ENCODE measurements at places on chromosomes 2 and 18.

- no peak for DNase-seq
Observed at GRCh38 chr18:65792456-65793074, 41.8 kb downstream of the CDH7 start.

DNA sequence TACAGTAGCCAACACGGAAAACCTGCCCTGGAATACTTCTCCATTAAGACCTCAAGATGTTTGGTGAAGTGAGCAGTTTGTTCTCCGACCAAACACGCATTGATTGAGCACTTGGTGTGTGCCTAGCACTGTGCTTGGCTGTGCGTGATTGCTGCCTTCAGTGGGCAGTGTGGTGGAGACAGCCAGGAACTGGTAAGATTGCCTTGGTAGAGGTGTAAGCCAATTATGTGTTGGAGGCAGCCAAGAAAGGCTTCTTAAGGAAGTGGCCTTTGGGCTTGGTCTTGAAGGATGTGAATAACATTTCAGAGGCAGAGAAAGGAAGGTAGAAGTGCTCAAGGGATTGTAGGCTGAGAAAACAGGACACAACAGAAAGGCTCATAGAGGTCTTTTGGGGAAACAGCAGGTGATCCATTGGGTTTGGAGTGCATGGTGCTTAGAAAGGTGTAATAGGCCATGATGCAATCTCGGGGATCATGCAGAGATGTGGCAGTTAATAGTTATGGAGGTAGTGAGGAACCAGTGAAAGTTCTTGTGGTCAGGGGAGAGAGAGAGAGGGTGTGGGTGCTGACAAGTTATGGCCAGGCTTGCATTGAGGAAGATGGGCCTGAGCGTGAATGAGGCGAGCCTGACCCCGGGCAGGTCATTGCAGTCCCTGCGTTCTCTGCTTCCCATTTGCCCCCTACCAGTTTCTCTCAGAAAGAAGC, 6.3 kb downstream of the B3GNT2 start:
- DNase-seq = no peak

- no peak for DNase-seq
Observed at GRCh38 chr2:84427235-84428138, 31.6 kb downstream of the SUCLG1 start.

- no peak for DNase-seq
Observed at GRCh38 chr2:2896643-2897042, 481.0 kb downstream of the EIPR1 start.

DNA sequence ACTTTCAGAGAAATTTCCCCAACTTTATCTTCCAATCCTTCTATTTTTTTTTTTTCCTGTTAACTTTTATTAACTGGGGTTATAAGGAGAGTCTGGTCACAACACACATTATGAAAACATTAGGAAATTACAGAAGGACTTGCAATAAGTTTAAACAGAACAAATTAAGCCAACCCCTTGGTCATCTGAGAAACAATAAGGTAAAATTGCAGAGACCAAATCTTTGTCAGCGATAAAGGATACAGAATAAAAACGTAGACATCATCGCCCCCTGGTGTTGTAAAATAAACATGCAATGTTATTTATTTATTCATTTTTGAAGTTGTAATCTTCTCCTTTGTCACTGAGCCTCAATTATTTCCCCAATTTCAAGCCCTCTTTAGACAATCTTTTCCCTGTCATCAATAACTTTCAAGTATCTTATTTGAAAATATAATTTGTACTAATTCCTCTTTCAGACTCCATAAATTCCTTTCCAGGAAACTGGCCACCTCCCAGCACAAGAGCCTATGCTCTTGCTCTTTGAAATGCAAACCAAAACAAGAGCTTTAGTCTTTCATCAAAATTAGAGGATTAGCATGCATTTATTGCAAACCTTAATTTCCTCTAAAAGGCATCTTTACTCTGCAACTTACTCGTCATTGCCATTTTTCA, 19.5 kb downstream of the G6PC2 start:
- DNase-seq = no peak

- DNase-seq = no peak
Observed at GRCh38 chr2:197710424-197711042, 5.4 kb downstream of the MARS2 start.

- no peak for DNase-seq
Observed at GRCh38 chr2:64325852-64326577, 127.9 kb upstream of the LGALSL start.

DNA sequence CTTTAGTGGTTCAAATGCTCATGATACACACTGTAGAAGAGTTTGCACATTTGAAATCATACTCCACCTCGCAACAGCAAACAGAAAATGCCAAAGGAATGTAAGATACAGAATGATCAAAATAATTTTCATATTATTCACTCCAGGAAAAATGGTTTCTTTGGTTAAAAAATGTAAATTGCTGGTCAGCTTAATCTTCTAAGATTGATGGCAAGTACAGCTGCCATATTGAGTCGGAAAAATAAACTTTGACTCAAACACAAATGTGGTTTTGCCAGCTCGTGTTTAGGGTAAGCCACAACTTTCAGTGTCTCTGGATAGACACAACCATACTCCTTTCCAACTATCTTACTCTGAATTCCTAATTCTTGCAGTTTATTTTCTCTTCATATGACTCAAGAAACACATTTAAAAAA, 154.9 kb upstream of the SMIM21 start:
- no peak for DNase-seq

- no peak for DNase-seq
Observed at GRCh38 chr2:180842461-180842860, 137.9 kb upstream of the UBE2E3 start.

- DNase-seq = no peak
Observed at GRCh38 chr2:29000956-29001355, 19.9 kb downstream of the TOGARAM2 start.

DNA sequence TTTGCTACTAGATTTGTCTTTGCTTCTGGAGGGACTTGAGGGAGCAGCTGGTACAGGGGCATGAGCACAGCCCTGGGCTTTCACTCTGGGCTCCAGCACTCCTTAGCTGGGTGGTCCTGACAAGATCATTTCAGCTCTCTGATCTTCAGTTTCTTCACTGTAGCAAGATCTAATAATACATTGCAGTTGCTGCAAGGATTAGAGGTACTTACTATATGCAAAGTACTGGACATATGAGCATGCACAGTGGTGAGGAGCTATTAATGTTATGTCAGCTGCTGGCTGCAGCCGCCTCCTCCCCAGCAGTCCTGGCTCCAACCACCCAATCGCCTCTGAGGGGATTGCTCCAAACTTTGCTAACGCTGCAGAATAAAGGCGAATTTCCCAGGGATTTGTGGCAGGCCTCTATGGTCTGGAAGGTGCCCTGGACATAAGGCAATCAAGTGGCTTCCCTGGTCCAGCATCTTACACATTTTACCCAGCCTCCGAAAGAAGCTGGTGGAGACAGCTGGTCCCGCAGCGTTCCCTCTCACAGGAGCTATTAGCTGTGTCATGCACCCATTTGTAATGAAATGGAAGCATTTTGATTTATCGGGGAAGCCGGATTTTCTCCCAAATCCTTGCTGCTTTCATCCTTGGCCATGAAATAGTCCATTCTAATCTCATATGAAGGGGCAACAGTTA, 96.7 kb downstream of the RHOB start:
- no peak for DNase-seq

DNA sequence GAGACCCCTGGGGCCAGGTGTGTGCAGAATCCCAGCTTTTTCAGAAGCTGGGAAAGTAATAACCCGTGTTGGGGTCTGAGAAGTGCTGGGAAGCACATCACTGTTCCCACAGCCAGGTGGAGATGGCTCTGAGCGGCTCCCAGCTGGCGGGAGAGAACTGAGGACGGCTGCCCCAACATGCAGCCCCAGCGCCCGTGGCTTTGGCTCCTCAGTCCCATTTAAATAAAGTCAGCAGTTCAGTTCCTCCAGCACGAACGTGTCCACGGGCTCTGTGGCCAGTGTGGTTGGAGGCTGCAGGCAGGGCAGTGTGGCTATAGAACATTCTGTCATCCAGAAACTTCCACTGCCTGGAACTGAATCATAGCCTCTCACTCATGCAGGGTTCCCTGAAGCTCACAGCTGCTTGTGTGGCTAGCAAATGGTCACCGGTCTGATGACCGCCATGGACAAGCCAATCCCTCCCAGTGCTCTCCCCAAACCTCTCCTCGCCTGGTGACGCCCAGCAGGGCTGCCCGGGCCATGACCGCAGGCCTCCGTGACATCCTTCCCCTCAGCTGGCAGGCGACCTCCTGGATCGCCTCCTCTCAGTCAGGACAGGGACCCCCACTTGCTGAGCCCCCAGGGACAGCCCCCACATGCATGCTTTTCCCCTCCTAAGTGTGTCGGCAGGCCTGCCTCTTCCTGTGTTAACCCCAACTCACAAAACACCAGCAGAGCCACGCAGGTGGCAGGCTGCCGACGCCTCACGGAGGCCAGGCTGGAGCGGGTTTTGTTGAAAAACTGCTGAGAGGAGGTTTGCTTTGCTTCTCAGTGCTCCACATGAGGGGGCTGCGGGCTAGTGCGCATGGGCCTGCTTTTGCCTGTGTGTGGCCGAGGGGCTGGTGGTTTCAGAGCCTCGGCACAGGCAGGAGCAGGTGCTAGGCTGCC, 1.3 kb downstream of the RTP5 start:
- no peak for DNase-seq

DNA sequence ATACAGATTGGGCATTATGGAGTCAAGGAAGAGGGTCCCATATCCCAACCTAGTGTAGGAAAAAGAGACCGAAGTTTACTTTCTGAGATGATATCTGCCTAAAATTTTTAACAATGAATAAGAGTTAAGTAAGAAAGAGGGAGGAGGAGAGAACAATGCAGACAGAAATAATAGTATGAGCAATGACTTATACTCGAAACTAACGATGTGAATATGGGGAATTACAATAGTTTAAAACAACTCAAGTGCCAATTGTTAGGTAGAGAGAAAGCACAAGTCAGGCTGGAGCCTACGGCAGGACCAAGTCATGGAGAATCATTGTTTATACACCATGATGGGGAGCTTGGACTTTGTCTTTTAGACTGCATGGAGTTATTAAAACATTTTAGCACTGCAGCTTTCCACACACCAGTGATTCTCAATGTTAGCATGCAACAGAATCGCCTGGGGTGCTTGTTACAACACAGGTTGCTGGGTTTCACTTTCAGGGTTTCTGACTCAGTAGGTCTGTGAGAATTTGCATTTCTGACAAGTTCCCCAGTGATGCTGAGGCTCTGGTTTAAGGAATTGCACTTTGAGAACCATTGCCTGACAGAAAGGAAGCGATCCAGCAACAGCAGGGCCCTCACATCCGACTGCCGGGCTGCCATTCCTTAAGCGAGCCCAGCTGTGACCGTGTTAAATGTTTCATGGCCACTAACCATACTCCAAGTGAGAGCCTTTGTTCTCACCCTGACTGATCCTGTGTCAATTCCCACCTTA, 511.2 kb downstream of the DCDC2C start:
- no peak for DNase-seq

DNA sequence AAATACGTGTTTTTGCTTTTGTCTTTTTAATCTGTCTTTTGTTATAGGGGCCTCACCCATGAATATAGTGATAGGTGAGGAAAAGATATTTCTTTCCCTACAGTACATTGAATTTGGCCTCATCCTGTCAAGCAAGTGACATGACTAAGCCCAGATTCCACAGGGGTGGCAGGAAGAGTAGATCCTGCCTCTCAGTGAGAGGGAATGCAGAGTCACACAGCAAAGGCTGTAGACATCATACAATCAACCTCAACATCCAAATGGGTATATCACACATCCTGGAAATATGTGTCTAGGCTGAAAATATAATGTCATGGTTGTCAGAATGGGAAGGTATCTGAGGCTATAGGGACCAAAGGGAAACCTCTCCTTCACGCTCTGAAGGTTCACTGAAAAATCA, 269.6 kb downstream of the CDH20 start:
- DNase-seq = no peak

DNA sequence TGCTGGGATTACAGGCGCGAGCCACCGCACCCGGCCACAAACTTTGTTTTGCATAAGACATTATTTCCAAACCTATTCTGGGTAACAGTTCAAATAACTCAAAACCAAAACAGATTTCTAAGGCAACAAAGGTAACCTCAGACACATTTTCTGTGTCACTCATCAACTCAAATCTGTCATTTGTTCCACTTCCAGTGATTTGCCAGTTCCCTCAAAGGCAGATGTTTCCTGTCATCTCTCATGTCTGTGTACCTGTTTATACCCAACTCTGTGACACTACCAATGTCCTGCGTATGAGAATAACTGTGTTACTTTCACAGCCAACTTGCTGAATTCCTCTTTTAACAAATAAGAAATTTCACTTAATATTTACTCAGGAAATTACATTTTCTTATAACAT, 54.4 kb downstream of the SCN3A start:
- no peak for DNase-seq

DNA sequence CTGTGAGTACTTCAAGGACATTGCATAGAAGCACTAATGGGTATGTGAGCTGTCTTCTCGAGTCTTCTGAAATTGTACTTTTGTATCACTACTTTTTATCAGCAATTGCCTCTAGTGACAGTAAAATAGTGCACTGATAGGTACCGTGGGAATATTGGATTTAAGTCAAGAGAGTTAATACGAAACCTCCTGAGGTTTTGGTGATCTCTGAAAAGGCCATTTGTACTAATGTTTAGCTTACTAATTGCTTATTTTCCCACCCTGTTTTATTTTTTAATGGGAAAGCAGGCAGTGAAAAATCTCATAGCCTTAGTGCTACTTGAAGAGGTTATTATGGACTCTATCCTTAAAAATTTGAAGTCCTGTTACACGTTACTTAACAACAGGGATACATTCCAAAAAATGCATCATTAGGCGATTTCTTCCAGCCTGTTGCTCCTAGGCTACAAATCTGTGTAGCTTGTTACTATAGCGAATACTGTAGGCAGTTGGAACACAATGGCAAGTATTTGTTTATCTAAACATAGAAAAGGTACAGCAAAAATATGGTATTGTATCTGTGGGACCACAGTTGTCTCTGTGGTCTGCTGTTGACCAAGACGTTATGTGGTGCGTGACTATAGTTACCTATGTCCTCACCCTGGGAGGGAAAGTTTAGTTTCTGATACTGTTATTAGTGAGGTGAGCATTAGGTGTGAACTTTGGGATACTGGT, 65.9 kb downstream of the CAB39 start:
- DNase-seq = no peak

DNA sequence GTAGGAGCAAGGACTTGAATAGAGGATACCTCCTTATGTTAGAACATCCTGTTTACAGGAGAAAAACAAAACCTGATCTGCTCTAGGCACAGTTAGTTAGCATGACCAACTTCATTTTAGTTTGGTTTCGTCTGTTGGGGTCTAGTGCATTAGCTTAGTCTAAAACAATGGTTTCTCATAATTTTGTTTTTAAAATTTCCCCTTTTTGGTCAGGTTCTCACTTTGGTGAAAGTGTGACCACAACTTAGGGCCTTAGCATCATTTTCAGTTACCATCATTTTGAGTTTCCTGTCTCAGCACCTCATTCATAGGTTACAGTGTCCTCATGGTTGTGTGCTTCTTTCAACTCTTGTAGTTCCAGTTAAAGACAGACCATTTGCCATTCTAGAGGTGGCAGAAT, 1277.0 kb upstream of the SLC39A10 start:
- DNase-seq = no peak

GRCh38 chr2:95356821-95357700, 45.4 kb upstream of the FAHD2A start:
- DNase-seq = no peak

GRCh38 chr2:3169106-3169870, 208.3 kb downstream of the EIPR1 start:
- no peak for DNase-seq

- no peak for DNase-seq
Observed at GRCh38 chr2:71778936-71779773, 325.8 kb downstream of the DYSF start.

GRCh38 chr2:140248623-140249022, 1468.4 kb upstream of the NXPH2 start:
- DNase-seq = no peak

- no peak for DNase-seq
Observed at GRCh38 chr2:216287251-216287650, 85.0 kb downstream of the MARCHF4 start.
